ENCODE measurements at places on chromosomes 1 and 21. TPM values are rescaled to one million over a fixed set of nuclear protein-coding genes. Genes with fewer than 3 reads are reported as not detected.

DNA sequence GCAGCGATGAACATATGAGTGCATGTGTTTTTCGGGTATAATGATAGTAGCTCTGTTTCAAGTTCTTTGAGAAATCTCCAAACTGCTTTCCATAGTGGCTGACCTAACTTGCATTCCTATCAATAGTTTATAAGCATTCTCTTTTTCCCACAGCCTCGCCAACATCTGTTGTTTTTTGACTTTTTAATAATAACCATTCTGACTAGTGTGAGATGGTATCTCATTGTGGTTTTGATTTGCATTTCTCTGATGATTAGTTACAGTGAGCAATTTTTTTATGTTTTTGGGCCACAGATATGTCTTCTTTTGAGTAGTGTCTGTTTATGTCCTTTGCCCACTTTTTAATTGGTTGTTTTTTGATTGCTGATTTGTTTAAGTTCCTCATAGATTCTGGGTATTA is 10.6 kb upstream of the RUNX1 start:
- no peak for DNase-seq

- peak; percentile 85 for DNase-seq
These were observed 55.7 kb upstream of the ETV3 start for GRCh38 chr1:157193702-157194391.

GRCh38 chr1:93977598-93977945 is 68.3 kb upstream of the GCLM start:
- no peak for DNase-seq

The CALML6 gene
- total RNA-seq, result 1.1 TPM
